ENCODE measurements at places on chromosomes 3 and 15.

GRCh38 chr3:100740207-100740606 lies 30.9 kb downstream of the TFG start:
- DNase-seq, result no peak

- no peak for DNase-seq
Observed at GRCh38 chr3:16119887-16120286, 54.6 kb upstream of the GALNT15 start.

DNA sequence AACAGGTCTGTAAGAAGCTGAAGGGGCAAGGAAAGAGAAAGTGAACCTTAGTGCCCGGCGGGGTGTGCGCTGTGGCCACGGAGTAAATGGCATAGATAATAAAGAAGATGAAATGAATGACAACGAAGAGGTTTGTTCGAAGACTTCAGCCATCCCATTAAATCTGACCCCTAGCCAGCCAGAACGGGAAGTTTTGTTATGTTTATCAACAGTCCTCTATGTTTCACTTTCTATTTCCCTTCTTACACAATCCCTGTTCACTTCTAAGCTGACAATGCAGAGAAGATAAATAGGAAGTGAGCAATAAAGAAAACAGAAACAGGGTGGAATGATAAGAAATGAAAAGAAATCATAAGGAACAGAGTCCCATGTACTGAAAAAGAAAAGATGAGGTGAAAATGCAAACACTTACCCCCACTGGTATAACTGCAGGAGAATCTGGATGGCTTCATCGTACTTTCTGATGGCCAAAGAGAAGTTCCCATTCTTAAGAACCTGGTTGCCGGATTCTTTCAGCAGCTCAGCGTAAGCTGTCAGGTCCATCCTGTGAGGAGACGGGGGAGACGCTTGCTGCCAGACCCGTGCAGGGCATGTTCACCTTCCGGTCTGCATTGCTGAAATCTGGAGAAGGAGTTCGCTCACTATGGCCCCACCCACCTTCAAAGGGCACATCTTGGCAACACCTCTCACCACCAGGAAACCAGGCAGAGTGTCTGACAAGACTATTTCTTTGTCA lies 36.8 kb downstream of the TRANK1 start:
- peak; percentile 48 for DNase-seq

DNA sequence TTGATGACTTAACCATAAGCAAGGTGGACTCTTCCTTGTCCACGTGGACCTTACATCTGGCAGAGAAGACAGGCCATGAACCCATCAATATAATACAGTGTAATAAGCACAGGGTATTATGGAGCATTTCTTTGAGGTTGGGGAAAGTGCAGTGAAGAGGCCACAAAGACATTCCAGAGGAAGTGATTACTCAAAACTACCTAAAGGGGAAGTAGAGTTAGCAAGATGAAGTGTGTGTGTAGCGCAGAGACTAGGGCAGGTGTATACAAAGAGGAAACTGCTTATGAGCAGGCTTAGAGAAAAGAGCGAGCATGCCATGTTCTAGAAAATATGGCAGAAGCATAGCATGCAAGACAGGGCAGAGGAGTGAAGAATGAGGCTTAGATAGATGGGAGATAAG lies 17.9 kb downstream of the CP start:
- no peak for DNase-seq

- DNase-seq, result no peak
Observed at GRCh38 chr3:63706321-63707085, 54.0 kb downstream of the SNTN start.

DNA sequence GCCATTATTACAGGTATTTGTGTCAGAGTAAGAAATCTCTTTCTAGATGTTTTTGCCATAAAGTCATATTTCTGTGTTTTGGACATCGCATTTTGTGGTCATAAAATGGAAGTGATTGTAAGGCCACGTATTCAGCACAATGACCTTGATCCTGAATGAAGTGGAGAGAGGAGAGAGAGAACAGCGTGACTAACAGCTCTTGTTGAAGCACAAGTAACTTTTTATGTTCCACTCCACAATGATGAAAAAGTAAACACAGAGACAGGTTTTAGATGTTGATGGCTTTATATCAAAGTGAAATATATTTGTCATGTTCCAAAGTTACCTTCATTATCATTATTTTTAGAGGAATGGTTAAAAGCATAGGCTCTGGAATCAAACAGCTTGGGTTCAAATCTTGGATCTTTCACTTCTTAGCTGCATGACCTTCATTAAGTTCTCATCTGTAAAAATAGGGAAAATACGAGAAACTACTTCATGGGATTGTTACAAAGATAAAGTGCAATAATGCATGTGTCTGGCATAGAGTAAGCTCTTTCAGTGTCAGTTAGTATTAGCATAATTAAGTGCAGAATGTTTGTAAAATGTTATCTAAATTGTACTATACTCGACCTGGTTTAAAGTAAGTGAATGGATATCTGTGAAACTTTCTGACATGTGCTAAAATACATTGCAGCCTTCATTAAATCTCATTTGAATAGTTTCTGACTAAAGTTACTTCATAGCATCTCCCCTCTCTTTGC lies 341.5 kb upstream of the DNAJC19 start:
- DNase-seq, result no peak

- DNase-seq, result no peak
Observed at GRCh38 chr3:117630469-117630868, 920.9 kb downstream of the TUSC7 start.

DNA sequence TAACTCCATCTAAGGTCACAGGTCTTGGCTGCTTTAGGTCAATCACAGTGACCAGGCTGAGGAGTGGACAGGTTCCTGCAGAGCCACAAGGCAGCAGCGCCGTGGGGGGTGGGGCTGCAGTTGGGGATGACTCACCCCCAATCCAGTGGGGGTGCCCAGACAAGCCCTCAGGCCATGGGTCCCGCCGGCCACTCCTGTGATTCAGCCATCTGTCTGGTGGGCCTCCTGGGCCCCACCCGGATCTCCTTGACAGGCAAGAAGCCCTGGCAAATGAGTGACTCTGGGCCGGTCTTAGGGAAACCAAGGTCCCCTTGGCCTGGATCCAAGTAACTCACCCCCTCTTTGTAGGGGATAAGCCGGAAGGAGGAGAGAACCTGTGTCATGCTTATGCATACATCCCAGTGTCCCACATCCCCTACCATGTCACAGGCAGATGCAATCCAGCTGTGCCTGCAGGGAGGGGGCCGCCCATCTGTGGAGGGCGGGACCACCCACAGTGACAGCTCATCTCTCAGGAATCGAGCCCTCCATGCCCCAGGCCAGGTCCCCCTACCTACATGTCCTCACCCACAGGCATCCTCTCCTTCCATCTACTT lies 495 bp upstream of the COL7A1 start:
- DNase-seq, result peak; percentile 79

- peak; percentile 1 for DNase-seq
Observed at GRCh38 chr3:181264486-181264885, 274.9 kb upstream of the DNAJC19 start.

GRCh38 chr3:119318876-119319275 lies 24.7 kb downstream of the ARHGAP31 start:
- DNase-seq, result peak; percentile 62

- DNase-seq, result no peak
Observed at GRCh38 chr3:122572940-122573412, 4.5 kb upstream of the PARP15 start.

DNA sequence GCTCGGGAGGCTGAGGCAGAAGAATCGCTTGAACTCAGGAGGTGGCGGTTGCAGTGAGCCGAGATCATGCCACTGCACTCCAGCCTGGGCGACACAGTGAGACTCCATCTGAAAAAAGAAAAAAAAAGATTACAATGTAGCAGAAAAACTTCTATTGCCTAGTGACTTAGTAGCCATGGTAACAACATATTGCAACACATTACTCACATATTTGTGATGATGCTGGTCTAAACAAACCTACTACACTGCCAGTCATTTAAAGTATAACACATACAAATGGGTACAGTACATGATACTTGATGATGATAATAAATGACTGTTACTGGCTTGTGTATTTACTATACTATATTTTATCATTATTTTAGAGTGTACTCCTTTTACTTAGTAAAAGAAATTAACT lies 125.6 kb downstream of the PLOD2 start:
- no peak for DNase-seq

GRCh38 chr15:90201130-90201943 lies at the start of gene SEMA4B:
SEMA4B (plus strand) TSS chr15:90201330; CDS start chr15:90201579, 249 bp downstream.
- DNase-seq, result no peak

DNA sequence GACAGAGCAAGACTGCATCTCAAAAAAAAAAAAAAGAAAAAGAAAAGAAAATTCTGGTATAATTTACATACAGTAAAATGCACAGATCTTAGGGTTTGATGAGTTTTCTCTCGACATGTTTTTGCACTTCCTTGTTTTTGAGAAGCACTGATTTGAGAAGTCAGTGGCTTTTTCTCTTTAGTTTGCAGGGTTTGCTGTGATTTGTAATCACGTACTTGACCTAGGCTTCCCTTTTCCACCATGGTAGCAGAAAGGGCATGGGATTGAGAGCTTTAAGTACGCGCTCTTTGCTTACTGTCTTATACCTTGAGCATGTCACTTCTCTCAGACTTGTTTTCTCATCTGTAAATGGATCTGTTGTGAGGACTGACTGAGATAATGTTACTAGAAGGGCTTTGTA lies 4.1 kb downstream of the VHL start:
- no peak for DNase-seq
